ENCODE measurements at places on chromosomes 7 and 10.

DNA sequence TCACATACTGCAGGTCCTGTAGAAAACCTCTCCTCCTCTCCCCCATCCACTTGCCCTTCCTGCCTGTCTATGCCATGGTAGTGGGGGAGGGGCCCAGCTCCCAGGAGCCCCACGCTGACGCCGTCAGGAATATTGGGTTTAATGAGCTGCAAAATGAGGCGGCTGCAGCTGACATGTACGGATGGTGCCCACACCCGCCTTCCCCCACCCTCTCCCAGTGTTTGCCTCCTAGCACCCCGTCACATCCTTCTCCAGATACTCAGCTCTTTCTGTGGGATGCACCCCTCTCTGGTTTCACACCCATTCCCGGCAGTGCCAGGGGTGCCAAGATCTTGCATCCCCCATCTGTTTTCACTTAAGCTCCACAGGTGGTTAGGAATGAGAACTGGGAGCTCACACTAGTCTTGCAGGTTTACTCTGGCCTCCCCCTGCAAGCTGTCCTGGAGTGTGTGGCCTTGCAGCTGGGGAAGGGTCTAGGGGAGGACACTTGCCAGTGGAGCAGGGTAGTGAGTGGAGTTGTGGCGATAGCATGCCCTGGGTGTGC is 26.1 kb downstream of the GBX1 start:
- no peak for DNase-seq

- DNase-seq = no peak
Measured at GRCh38 chr7:102967798-102968197, 55.0 kb downstream of the LRRC17 start.

DNA sequence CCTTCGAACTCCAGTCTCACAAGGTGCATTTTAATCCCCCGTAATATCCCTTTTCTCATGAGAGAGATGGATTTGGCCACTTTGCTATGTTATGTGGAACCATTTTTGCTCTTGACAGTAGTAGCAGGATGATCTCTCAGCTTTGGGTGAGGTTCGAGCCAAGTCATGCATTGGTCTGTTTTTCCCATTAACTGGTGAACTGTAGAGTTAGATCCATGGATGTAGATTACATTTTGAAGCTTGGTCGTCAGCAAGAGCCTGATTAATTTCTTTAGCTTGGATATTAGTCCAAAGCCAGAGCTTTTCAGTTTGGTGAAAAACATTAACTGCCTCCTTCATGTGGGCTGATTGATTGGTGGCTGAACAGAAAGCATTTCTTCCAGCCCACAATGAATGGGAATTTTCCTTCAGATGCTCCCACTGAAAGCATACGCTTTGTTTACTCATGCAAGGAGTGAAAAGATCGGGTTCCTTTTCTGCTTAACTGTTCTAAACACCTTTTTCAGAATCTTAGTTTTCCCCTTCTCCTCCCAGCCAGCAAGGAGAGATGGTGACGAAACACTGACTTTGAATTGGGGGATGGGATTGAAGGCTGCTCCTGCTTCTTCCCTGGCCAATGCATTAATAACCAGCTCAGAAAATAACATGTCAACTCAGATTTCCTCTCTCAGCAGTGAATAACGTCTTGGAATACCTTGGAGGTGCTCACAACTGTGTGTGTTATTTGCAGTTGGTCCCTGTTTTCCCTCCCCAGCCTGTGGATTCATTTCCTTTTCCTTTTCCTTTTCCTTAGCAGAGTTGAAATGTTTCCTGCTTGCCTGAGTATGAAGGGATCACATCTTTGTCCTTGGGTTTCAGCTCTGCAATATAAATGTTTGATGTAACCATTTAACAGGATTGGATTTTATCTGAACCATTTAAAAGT is 351.8 kb upstream of the FZD8 start:
- DNase-seq = no peak

- no peak for DNase-seq
Measured at GRCh38 chr10:48983648-48984351, 44.2 kb upstream of the LRRC18 start.

DNA sequence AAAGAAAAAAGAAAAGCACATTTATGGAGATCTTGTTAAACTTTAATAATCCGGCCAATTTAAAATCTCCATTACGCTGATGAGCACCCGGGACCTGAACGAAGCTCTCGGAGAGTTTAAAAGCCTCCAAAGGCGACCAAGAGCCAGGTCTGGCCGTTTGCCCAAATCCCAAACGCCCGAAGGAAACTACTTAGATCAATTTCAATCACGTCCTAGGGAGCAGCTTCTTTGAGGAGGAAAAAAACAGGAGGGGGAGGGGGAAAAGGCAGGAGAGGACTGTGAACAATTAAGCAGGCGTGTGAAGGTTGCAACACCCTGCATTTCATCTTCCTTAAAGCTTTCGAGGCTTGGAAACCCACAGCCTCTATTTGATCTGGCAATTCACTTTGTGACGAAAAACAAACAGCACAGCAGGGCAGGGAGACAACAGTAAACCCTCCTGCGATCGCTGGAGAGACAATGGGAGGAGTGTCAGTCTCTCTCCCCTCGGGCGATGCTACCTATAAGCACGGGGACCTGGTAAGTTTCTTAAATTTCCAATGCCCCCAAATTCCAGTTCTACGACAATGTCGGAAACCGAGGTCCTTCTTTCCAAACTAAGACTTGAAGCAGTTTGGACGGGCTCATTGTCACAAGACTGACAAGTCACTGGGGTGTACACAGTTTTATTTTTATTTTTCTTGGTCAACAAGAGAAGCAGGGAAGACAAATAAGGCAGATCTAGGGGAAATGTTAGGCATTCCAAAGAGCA is 1.2 kb downstream of the KLF6 start:
- DNase-seq = no peak

- DNase-seq = no peak
Measured at GRCh38 chr7:67716729-67717128, 720.1 kb downstream of the TYW1 start.

- DNase-seq = no peak
Measured at GRCh38 chr10:63383141-63383540, 82.6 kb downstream of the JMJD1C start.

DNA sequence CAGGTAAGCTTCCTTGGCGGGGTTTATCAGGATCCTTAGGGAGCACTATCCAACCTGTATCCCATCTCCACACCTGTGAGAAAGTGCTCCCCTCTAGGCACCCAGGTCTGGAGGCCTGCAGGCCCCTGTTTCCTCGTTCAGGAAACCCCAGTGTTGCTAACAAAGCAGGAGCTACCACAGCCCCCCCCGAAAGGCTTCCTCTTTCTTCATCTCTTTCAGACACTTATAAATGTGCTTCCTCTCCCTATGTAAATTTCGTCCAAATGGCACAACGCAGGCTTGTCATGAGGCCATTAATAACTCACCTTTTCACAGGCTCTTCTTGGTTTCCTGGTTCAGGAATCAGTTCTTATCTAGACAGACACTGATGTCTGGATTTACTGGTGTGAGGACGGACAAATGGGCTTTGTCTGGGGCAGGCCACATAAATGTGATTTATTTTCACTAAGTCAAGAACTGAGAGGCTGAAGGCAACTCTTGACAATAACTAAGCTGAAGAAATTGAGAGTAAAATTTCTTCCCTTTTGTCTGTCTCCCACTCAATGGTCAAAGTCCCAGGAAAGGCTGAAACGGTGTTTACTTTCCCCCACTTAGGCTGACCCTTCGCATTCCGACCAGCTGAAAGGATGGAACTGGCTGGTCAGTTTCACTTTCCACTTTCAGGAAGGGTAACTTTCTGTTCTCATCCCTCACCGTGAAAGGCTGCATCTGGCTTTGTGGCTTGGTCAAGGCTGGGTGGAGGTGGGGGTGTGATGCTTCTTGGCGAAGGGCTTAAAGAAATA is 46.8 kb downstream of the PIK3AP1 start:
- DNase-seq = no peak

DNA sequence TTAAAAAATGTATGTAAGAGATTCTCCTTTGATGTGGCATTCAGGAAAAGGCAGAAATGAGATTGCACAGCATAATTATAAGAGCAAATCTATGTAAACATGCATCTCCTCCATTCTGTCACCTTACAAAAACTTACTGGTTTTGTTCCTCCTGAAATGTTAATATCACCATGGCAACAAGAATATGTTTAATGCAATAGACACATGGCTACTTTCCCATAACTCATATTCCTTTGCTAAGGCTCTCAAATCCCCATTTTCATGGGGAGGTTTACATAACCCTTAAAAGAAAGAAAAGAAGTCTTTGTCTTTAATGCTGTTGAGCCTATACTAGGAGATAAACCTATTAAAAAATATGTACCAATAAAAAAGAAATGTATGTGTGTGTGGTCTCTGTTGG is 136.2 kb downstream of the ANK3 start:
- no peak for DNase-seq

DNA sequence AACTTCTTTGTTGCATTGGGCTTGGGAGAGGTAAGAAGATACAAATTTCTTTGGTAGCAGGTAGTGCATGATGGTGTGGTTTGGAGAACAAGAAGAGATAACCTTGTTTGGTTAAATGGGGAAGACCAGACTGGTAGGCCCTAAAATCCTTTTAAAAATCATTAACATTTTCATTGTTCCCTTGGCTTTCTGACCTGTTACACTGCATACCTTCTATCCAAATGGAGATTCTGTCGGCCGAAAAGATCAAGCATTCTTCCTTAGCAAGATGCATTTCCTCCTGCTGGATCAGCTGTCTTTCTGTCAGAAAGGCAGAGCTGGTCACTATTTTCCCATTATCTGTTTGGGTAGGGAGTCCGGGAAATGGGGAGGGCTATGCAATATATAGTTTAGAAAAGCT is 33.7 kb downstream of the AGK start:
- DNase-seq = no peak

DNA sequence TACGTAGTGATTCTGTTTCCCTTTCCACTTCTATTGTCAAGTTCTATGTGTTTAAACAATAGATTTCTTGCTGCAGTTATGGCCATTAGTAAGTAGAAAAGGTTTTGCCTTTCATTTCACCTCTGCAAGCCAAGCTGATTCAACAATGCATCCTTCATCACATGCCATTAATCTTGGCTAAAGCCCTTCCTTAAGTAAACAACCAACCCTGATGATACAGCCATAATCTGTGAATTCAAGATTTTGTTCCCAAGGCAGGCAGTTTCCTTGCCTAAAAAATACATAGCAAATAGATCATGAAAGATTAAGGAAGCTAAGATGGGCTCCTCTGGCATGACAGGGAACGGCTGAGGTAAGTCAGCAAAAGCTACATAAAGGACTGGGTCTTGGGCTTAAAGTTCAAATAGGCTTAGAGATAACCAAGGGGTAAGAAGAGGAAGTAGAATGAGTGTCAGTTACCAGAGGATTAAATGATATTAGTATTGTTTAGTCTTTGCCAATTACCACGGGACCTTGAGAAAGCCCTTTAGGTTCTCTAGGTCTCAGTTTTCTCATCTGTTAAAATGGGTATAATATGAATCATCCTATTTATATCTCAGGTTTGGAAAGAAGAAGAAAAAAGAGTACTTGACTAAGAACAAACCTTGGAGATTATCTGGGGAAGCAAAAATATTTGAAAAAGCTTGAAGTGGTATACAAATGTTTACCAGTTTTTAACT is 35.9 kb upstream of the ANK3 start:
- no peak for DNase-seq

DNA sequence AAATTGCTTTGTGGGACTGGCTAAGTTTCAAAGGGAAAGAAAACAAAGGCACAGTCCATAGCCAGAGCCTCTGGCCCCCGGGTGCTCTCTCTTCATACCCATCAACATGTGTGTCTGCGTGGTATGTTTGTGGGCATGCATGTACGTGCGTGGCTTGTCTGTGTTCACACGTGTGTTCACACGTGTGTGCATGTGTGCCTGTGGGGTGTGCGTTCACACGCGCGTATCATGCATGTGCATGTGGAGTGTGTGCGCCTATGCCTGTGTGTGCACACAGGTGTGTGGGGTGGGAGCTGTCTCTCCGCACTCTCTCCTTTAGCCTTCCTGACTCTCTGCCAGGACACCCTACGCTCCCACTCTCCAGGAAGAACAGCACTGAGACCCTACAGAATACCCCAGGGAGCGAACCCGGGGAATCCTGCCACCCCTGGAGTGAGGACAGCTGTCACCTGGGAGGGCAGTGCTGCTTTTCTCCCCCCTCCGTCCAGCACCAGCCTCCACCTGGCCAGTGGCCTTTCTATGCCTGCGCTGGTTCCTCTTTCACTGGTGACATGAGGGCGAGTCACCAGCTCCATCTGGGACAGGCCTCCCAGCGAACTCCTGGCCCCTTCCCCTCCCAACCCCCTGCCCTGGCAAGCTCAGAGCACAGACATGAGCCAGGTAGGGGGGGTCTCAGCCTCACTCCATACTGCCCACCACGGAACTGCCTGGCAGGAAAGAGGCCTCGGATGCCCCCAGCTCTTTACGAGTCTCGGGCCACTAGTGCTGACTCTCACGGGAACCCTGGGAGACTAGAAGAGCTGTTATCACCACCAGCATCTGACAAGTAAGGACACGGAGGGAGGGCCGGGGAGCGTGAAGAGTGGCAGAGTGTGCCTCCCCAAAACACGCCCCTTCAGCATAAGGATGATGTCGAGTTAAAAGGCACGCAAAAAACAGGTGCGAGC is 16.5 kb downstream of the WDR86 start:
- no peak for DNase-seq

GRCh38 chr7:157794746-157795065 is 457.9 kb downstream of the DNAJB6 start:
- no peak for DNase-seq

DNA sequence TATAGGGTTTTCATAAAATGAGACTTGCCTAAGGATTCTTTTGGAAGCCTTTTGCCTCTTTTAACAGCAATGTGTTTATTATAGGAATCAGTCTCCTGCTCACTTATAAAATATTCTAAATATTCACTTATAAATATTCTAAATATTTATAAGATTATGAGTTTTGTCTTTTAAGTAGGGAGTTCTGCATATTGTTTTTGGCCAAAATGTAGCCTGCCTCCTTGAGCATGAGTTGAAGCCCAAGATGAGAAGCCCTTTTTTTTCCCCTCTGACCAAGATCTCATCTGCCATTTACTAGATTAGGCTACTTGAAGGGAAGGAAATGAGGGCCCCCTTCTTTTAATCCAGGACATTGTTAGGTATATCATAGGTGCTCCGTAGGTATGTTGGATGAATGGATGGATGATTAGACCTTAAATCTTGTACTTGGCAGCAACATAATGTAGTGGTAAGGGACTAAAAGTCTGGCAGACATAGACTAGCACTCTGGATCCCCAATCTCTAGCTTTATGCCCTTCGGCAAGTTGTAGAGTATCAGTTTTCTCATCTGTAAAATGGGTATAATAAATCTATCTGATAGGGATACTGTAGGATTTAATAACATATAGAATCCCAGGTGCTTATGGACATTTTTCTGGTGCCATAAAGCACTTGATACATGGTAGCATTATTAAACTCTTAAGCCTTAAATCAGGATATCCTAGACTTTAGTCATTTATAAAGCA is 59.1 kb downstream of the ARID5B start:
- no peak for DNase-seq

GRCh38 chr10:97298223-97298571 is 5.8 kb upstream of the ARHGAP19 start:
- DNase-seq = no peak

DNA sequence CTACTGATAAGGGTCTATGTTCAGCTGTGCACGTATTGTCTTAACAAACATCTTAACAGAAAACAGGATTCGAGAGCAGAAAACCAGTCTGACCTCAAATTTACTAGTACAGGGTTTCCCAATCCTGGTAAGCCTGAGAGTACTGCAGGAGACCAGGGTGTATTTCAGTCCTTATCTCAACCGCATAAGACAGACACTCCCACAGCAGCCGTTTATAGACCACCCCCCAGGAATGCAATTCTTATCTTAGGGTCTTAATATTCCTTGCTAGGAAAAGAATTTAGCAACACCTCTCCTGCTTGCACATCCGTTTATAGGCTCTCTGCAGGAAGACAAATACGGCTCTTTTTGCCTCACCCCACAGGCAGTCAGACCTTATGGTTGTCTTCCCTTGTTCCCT is 277.3 kb downstream of the SDK1 start:
- no peak for DNase-seq

- DNase-seq = no peak
Measured at GRCh38 chr7:33845991-33846509, 59.3 kb upstream of the BMPER start.
